Right cardiac atrium (tissue), 5 donors: ENCODE measurements at places on chromosomes 5 and 9.

- no peak for DNase-seq
These were observed 10.8 kb downstream of the KLF4 start for GRCh38 chr9:107478805-107479204.

- no peak for DNase-seq
These were observed 30.9 kb upstream of the BARHL1 start for GRCh38 chr9:132551556-132551955.

DNA sequence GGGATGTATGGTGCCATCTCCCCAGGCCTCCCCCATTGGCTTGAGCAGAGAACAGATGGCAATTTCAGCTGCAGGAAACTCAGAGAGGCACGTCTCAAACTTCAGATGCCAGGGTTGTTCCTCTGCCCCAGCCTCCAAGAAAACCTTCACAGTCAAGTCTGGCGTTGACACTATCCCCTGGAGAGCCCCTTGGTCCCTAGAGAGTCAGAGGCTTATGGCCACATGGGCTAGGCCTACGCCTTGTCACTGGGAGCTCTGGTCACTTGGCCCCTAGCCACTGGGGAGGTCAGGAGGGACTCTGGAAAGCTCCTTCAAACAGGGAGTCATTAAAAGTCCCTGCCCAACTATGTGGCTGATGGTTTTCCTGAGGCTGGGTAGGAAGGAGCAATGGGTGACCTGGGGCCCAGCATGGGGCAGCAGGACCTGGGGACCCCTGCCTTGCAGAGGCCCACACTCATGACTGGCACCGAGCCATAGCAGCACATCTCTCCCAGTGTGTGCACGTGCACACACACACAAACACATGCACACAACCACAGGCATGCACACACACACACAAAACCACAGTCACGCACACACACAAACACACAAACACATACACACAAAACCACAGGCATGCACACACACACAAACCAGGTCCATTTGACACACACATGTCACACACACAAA is 144.2 kb downstream of the GADD45G start:
- DNase-seq = no peak

GRCh38 chr5:57221049-57221568 is 47.2 kb downstream of the GPBP1 start:
- DNase-seq = no peak

GRCh38 chr5:75536147-75536546 is 24.5 kb downstream of the POLK start:
- no peak for DNase-seq

GRCh38 chr9:3500044-3500443 is 25.8 kb downstream of the RFX3 start:
- DNase-seq = no peak

- DNase-seq = no peak
These were observed 247.5 kb downstream of the CD180 start for GRCh38 chr5:66949066-66949465.

DNA sequence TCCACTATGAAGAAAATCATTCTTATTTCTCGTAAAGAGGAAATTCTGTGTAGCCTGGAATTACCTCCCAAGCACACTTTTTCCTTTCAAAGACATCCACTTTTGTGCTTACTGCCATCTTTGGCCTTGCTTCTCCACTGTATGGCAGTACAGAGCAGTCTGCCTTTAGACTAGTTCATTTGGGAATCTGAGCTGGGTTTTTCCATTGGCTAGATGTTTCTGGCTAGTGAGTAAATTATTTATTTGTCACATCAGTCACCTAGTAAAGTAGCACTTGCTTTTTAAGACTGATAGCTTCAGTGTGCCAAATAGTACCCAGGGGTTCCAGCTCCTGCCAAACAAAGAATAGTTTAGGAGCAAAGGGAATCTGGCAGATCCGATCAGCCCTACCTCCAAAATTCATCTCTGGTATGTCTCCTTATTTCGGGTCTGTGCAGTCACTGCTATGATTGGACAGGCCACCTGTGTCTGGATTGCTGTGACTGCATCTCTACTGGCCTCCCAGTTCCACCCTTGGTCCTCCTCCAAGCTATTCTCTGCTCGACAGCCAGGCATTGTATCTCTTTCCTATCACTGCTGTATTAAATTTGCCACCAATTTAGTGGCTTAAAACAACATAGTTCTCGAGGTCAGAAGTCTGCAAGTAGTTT is 97.6 kb downstream of the NUDT12 start:
- no peak for DNase-seq

GRCh38 chr5:10760921-10761184 is 181 bp downstream of the DAP start:
- no peak for DNase-seq

- DNase-seq = peak; percentile 53
These were observed 39.8 kb downstream of the ANXA2R start for GRCh38 chr5:43000111-43000840.

GRCh38 chr9:132552041-132552440 is 30.4 kb upstream of the BARHL1 start:
- DNase-seq = no peak

GRCh38 chr9:130010151-130010988 is 32.6 kb downstream of the FNBP1 start:
- DNase-seq = no peak

GRCh38 chr5:111320953-111321352 is 96.8 kb downstream of the CAMK4 start:
- DNase-seq = no peak

- DNase-seq = peak; percentile 82
These were observed 23.4 kb downstream of the SARDH start for GRCh38 chr9:133714606-133715294.

DNA sequence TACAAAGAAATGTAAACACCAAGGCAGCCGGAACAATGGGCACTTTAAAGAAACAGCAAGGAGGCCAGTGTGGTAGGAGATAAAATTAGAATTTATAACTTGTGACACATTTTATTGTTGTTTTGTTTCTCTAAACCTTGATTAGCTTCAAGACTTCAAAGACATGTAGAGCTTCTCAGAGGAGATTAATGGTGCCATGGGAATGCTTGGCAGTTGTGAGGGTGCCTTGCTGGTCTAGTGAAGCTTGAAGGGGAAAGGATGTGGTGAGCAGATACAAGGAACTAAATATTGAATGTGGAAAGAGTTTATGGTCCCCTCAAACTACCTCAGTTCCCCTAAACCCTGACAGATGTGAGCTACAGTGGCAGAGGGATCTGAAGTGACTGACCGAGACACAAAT is 322.4 kb upstream of the ADAMTS16 start:
- DNase-seq = no peak

DNA sequence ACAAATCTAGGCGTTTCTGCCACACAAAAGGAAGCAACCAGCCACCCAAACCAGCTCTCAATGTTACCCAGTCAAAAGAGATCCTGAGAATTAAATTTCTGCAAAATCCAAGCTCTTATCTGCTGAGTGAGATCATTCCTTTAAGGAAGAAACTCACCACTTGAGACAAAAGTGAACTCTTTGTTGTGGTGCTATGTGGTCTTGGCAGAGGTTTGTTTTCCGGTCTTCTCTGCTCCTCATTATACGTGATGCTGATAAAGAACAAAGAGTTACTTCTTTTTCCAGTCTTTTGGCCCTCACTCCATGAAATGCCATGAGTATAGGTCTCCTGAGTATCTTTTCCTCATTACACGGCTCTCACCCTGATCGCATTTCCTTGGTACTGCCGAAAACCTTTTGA is 82.1 kb downstream of the PRKACG start:
- DNase-seq = no peak

GRCh38 chr9:21605489-21605931 is 123.4 kb upstream of the IFNE start:
- no peak for DNase-seq

DNA sequence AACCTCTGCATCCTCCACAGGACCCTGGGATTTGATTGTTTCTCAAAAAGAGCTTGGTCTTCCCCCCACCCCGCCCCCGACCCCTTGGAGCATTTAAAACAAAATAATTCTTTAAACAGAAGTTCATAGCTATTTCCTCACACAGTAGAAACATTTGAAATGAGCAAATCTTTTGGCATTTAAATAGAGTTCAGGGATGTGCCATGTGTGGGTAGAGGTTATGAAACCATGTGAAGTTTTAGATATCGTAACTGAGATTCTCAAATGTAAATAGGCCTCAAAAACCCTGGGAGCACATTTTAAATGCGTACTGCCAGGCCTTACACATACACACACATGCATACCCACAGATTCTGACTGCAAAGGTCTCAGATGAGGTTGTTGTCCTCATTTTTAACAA is 66.5 kb downstream of the EPB41L4B start:
- DNase-seq = no peak
